ENCODE measurements at places on chromosomes 6 and 20.

GRCh38 chr6:33513213-33513612 lies 58.8 kb downstream of the ZBTB9 start:
- no peak for DNase-seq

DNA sequence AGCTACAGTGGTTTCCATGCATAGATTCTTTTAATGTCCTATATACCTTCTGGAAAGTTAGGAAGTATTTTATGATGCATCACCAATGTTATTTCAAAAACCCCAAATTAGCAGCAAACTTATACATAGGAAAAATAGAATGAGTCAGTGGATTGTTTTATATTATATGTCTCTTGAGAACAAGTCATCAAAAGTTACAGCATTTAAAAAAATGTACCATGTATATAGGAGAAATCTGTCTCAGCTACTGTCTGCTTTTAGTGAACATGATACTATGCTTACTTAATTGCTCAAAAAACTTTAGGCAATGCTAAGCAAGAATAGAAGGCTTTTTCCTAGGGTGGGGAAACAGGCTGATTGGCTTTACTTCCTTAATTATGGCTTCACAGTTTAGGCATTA lies 365.3 kb downstream of the SAMD5 start:
- no peak for DNase-seq

DNA sequence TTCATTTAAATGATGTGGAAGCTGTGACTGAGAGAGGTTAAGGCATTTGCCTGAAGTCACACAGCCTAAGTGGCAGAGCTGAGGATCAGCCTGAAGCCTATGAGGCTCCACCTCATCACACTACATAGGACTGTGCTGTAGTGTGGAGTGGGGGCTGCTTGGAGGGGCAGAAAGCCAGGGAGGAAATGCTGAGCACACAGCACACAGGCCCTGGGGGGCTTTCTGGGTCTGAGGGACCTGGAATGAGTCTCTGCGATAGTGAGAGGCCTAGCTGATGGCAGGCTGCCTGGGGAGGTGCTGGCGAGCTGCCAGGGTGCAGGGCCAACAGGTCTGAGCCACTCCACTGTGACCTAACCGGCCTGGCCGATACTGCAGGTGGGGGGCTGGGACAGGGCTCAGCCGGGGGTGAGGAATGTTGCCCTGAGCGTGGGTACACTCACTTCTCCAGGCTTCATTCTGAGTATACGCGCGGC lies 2.2 kb upstream of the ARHGAP40 start:
- no peak for DNase-seq

- no peak for DNase-seq
These were observed 287.2 kb downstream of the QKI start for GRCh38 chr6:163701762-163702161.

GRCh38 chr6:138785079-138785478 lies 10.8 kb upstream of the ECT2L start:
- no peak for DNase-seq

DNA sequence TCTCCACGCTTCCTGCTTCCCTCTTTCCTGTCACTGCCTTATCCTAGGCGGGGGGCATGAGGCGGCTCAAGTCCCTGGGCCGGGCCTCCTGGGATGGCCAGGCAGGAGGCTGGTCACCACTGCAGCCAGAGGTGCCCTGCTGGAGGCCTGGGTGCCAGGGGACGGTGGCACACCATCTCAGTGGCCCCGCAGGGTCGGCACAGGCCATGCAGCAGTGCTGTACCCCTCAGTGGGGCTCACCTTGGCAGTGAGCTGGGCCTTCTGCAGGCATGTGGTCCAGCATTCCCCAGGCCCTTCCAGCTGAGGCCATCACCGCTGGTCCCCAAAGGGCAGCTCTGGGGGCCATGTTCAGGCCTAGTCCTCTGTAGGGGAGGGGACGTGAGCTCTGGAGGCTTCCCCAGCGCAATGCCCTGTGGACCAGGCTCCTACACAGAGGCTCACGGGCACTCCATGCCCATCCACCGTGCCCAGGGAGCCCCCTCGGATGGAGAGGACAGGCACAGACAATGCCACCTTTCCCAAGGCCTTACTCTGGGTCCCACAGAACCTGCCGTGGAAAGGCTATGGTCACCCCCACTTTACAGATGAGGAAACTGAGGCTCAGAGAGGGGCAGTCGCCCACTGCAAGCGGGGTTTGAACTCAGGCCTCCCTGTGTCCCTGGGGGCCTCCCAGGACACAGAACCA lies 123.8 kb downstream of the TAF4 start:
- DNase-seq, result no peak

DNA sequence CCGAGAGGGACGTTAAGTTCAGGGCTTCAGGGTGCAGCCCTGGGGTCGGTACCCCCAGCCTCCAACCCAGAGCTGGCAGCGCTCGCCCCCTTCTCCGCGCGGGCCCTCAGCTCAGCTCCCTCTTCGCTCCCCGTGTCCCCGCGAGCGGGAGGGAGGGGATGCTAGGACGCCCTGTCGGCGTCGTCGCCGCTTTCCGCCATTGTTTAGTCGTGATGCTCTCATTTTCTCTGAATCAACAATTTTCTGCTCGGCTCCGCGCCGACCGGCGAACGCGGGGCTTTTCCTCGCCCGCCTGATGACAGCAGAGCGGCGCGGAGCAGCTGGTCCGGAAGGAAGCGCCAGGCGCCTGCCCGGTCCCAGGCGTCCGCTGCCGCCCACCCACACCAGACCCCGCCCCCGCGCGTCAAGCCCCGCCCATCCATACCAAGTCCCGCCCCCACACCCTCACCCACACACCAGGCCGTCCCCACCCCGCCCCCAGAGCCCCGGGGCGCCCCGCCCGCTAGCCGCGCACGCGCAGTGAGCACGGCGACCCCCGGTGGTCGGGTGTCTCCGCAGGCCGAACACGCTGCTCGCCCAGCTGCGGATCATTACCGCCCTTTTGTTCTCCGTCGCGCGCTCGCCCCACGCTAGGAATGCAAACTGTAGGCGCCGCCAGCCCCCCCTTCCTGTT lies 50.1 kb upstream of the SLC32A1 start:
- no peak for DNase-seq

- no peak for DNase-seq
These were observed 30.5 kb downstream of the RPRD1B start for GRCh38 chr20:38063911-38064530.

GRCh38 chr6:148884461-148884860 lies 137.6 kb downstream of the UST start:
- no peak for DNase-seq

DNA sequence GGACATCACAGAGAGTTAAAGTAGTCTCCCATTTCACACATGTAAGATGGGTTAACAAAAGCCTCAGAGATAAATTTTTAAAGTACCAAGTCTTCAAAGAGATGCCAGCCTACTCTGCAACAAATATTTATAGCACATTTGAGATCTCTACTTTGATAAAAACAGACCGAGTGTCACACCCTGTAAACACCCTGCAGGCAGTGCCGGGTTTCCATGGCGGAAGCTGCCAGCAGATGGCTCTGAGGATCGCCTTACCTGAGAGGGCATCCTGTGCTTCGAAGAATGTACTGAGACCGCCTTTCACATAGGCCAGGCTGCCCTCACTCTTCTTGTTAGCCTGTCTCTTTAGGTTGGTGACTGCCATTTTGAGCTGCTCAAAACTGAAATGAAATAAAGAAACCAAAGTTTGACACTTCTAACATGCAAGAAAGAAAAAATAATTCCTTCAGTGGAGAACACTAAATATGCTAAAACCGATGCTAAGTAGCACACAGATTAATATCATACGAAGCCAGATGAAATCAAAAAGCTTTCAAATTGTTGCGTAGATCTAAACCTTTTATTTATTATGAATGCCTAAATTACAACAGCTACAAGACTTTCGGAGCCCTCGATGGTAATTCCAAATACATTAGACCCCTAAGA lies 39.3 kb downstream of the HUS1B start:
- no peak for DNase-seq

DNA sequence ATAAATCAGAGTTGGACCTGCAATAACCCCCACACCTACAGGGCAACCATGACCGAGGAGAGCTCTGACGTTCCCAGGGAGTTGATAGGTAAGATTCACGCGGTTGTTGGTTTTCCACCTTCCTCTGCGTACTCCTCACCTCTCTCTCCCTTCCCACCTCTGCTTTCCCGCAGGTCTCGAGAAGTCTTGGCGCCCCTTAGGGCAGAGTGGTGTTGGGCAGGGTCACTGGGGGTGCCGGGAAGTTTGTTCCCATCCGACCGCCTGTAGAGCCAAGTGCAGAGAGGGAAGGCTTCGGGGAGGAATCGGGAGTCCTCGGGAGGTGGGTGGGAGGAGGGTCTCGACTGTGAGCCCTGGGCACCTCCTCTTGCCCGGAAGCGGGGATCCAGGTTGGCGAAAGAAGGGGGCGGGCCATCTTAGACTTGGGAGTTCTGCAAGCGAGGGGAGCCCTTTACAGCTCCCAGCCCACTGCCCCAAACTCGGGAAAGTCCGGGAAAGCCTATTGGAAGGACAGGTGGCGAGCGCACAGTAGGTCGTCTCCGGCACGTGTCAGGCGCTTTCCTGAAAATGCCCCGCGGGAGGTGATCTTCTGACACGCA lies 672 bp downstream of the CARMIL1 start:
- DNase-seq, result no peak

DNA sequence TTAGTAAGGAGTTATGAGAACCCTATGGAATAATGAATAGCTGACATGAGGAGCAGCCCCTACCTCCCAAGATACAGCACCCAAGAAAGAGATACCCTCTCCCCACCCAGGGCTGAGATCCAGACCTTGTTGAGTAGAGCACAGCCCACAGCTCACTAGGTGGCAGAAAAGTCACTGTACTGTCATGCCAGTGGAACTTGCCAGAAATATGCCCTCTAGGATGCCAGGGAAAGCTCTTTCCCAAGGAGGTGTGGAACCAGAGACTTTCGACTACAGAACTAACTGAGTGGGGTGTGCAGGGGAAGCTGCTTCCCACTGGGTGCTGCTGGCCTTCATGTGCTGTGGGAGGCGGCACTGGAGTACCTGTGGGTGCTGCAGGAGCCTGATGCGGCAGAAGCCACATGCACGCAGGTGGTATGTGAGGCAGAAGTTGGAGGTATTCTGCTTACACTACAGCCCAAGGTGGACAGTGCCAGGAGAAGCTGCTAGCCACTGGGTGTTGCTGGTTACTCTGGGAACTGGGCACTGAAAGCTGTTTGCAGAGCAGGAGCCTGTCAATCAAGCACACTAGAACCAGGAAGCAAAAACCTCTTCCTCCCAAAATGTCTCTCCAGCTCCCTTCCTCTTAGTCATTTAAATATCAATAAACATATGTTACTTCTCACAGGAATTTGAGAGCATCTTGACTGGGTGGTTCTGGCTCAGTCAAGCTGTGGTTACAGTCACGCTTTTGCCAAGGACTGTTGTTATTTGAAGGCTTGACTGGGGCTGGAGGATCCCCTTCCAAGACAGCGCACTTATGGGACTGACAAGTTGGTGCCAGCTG lies 17.8 kb downstream of the ARMC12 start:
- DNase-seq, result no peak

DNA sequence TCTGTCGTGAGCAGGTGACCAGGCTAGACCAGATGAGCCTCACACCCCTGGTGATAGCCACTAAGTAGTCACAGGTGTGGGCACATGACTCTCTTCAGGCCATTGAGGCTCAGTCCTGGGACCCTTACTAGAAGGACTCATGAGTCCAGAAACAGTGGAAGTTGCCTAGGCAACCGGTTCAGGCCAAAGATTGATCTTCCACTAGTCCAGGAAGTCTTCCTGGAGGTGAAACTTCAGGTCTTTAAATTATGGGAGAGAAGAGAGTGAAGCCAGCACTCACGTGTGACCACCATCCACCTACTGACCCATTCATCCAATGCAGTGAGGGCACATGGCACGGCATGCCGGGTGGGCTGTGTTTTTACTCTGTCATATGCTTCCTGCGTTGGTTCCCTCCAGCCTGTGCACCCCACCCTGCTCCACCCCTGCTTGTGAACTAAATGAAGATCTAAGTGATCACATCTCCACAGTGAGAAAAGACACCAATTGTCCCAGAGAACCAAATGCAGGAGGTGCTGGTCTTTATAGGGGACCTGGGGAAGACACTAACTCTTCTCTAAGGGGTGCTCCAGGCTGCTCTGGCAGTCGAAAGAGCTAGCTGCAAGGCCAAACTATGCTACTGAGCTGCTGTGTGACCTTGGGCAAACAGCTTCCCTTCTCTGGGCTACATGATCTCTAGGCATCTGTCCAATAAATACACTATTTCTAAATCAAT lies 12.5 kb upstream of the STX16 start:
- no peak for DNase-seq

DNA sequence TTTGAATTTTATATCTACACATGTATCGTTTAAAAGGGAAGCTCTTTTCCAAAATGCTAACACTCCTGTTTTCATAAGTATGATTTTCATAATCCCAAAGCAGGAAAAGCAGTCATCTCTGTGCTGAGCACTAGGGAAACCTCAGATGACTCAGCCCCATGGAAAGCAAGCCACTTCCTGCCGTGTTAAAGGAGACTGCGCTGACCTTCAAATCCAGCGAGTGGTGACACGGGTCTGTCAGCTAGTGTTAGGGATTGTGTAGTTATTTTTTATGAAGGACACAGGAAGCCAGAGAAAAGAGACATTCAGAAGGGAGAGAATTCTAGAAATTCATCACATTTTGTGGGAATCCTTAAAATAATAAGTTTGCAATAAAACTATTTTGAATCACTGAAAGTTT lies 57.0 kb upstream of the CD93 start:
- DNase-seq, result peak; percentile 59

GRCh38 chr6:87698547-87699006 lies 3.5 kb downstream of the AKIRIN2 start:
- no peak for DNase-seq

- DNase-seq, result no peak
These were observed 153.7 kb downstream of the HACE1 start for GRCh38 chr6:104705916-104706442.

- no peak for DNase-seq
These were observed 558 bp downstream of the XKR7 start for GRCh38 chr20:31968291-31969126.

- no peak for DNase-seq
These were observed 796 bp upstream of the RREB1 start for GRCh38 chr6:7106752-7107577.

DNA sequence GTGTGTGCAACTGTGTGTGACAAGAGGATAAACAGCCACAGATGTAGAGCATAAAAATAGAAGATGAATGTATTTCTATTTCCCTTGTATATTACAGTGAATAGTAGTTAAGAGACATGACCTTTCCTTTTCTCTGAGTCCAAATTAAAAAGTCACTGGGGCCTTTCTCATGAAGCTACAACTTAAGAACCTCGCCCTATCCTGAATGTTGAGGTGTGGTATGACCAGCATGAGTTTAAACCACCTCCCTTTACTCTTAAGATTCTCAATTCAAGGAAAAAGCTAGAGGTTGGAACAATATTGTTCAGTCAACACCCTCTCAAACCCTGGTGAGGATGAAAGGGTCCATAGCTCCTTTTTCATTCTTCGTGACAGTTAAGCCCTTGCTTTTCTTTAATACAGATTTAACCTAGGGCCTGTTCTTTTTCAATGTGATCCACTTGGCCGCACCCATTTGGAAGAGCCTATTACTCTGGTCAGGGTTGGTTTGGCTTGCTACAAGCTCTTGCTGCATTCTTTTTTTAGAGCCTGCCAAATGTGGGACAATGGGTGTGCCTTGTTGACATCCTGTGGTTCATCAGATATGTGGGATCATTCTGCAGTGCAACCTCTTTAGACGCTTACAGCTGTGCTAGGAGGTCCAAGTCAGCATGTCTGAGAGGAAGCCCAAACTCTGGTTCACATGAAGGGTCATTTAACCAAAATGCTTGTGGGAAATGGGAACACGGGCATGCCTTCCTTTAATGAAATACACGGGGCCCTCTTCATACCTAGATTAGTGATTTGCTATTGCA lies 290.0 kb downstream of the HAO1 start:
- DNase-seq, result peak; percentile 57

Data from AG09309 (cell line).